ENCODE measurements at places on chromosomes 2 and 18.

- DNase-seq: no peak
These were observed 814.2 kb upstream of the SLC39A10 start for GRCh38 chr2:194842871-194843270.

DNA sequence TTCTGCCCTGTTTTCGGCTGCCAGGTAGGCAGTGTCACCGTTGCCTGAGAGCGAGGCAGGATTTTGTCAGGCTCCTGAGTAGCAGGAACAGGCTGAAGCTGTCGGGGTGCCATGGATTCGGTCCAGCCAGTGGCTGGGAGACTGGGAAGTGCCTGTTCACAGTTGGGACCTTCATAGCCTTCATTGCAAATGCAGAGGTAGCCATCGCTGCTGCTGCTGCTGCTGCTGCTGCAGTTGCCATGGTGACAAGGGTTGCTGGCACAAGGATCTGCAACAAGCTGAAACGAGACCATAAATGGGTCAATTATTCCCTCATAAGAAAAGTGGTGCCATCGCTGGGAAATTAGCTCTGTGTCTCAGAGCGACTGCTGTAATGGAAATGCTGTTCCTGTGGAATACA lies 122.7 kb downstream of the DNER start:
- no peak for DNase-seq

DNA sequence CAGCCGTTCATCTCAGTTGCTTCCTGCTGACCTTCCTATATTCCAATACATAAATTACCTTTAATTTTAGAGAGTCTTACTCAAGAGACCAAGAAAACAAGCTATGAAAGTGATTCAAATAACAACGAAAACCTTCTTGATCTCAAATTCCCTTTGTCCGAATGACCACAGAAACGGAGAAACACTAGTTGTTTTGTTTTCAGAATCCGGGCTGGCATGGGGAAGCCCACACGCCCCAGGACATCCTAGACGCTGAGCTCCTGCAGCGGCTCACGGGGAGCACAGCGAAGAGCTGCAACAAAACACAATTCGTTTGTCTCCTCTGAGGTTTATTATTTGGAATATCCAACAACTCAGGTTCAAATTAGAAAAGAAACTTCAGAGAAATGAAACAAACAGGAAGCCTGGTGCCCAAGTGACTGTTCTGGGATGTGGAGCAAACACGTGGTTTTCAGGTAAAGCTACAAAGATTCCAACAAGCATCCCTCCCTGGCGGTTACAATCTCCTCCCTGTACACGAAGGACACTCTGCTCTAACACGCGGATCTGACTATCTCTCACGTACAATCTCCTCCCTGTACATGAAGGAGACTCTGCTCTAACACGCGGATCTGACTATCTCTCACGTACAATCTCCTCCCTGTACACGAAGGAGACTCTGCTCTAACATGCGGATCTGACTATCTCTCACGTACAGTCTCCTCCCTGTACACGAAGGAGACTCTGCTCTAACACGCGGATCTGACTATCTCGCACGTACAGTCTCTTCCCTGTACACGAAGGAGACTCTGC lies 237.5 kb downstream of the TWIST2 start:
- DNase-seq: no peak

DNA sequence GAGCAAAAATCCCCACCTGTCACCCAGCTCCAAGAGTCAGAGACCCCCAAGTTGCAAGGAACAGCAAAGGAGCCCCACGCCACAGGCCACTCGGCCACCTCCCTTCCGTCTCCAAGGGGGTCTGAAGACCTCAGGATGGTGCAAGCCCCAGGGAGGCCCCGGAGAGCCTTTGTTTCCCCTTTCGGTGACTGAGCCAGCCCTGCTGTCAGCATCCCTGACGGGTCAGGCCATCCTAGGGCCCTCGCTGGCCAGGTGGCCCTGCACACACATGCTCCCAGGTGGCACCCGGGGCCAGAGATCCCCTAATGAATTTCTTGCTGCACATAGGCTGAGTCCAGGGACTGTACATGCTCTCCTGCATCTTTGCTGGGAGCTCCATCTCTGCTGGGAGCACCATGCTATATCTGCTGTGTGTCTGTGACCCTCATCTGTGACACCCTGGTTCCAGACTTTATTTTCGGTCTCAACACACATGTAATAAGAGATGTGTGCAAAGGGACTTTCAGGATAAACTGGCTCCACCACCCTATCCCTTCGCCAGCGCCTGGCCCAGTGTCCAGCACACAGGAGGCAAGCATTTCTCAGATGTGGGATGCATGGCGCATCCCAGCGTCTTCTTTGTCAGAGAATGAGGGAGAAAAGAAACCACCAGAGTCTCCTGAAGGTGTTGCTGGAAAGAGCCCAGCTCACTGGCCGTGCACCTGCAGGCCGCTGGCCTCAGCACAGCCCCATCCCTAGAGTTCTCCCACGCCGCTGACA lies 27.4 kb downstream of the ADI1 start:
- no peak for DNase-seq

GRCh38 chr2:161206471-161207032 lies 46.3 kb downstream of the TANK start:
- DNase-seq: no peak

GRCh38 chr2:46032161-46032813 lies 264.9 kb upstream of the EPAS1 start:
- no peak for DNase-seq

DNA sequence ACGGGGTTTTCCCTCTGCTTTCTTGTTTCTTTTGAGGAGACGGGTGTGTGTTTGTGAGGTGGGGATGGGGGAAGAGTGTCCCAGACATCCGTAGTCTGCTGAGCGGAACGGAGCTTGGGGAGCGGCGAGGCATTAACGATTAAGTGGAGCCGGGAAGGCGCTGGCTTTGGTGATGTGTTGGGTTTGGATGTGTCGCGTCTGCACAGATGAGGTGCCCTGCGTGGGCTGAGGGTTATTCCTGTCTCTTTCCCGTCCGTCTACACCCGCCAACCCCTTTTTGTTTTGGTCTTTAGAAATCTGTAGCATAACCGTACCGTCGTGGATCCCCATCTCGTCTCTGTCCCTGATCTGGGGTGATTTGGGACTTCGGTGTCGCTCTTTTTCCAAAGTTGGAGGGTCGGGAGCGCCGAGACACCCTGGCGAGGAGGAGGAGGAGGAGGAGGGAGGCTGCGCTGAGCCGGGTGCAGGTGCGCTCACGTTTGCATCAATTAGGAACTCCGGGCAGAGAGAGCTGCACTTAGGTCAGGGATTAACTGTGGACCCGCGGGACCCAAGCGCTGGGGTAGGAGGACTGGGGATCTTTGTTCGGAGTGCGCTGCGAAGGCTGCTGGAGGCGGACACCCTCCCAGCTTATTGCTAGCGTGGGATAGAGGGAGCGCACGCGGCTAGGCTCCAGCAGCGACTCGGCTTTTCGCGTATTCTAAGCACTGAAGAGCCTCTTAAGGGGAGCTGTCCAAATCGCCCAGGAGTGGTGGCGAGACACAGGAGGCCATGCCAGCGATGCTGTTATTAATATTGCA lies 720.3 kb downstream of the DPP10 start:
- DNase-seq: no peak

DNA sequence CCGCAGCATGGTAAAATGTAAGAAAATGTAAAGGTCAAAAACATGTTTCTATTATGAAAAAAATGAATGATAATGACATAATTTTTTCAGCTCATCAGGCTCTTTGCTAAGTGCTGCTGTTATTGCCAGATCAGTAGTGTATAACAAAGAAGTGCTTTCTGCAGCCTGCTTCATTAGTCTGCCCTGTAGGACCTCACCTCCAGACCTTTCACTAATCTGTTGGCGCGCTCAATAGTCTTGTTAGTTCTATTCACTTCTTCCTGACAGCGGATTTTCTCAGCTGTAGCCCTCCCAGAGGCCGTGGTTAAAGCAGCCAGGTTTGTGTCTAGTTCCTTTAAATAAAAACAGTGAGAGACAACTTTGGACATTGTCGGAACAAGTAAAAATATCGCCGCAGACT lies 97.7 kb downstream of the CDCA7 start:
- DNase-seq: no peak

GRCh38 chr18:79951545-79952455 lies at the start of gene SLC66A2:
Gene SLC66A2 (minus strand): TSS chr18:79951653. CDS start chr18:79950926, 727 bp downstream.
- peak; percentile 92 for DNase-seq

All from stimulated activated CD8-positive, alpha-beta memory T cell treated with anti-CD3 and anti-CD28 coated beads, Interleukin-12 subunit alpha, Interleukin-12 subunit beta, amount 100 ng/mL, for 4 hours (primary cell).